ENCODE measurements at places on chromosomes 5 and 9.
A peak's percentile ranks its signal among the peaks of the same experiment; 100 is the strongest.

DNA sequence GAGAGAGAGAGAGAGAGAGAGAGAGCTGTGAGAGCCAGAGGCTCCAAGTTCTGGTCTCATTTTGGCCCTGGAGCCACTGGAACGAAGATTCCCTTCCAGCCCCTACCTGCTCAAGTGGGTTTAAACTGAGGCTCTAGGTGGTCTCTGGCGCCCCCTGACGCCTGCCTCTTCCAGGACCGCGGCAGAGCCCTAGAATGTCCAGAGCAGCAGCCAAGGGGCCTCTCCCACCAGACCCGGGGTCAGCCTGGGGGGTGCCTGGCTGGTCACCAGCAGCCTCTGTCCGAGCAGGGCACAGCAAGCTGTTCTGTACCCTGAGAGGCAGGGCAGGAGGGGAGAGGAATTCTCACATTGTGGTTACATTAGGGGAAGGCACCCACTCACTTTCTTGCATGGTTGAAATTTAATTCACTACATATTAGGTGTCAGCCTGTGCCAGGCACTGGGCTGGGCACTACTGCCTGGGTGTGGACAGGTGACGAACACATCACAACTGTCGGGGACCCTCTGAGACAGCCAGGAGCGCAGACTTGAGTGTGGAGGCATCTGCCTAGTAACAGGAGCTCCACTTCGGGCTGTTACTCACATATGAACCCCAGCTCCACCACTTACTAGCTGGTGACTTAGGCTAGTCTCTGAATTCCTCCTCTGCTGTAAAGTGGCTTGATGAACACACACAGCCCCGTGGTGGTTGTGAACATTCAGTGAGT is 44.5 kb downstream of the AMBP start:
- no peak for DNase-seq

DNA sequence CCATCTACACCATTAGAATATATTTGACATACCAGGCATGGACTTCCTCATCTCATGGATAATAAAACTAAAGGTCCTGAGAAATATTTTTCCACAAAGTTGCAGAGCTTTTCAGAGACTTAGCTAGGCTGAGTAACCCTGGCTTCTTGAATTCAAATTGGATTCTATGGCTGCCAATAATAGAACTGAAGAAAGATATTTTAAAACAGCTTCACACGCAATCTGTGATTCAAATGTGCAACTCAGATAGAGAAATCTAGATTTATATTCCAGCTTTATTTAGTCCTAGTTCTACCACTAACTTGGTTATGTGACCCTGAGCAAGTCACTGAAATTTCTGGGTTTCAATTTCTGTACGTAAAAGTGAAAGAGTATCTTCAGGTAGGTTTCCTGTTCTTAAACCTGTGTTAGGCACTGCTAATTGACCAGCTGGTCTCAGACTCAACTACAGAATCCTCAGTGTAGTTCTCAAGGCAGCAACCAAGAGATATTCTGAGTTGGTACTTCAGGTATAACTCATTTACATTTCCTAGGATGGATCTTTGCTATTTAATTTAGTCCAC is 235.3 kb downstream of the GABRB2 start:
- DNase-seq, result peak; percentile 9

DNA sequence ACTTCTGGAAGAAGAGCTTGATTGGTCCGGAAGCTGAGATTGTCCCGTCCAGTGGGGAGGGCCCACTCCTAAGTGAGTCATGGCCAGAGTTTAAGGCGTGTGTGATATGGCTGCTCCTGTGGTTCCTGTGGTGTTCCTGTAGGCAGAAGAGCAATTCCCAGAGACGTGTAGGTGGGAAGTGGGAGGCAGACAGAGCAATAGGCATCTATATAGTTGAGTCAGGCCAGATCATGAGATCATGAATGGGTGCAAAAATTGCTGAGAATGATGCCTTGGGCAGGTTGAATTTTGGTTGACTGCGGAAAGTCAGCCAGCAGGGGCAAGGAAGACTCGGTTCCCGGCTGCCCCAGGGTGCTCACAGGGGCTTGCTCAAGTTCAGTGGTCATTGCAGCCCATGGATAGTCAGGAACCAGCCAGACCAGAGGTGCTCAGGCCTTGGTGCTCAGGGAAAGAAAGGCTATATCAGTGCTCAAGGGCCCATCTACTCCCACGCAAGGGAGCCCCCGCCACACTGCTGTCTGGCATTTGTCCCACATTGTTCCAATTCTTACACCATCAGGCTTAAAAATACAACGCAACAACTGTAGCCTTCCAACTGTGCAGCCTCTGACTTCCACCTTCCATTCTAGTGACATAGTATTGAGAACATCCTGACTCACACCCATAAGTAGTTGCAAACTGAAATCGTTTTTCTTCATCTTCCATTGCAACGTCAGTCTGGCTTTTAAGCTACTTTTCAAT is 21.0 kb upstream of the GSN start:
- DNase-seq, result no peak

DNA sequence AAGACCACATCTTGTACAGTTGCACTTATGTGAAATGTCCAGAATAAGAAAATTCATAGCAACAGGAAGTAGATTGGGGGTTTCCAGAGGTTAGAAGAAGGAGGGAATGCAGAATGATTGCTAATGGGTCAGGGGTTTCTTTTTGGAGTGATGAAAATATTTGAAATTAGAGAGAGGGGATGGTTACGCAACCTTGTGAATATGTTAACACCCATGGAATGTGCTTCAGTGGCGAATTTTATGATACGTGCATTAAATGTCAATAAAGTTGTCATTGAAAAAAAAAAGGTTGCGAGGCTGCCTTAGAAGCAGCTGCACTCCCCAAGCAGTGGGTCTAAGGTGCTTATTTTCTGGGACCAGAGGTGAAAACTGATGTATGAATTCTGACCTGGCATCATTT is 64.4 kb upstream of the SUB1 start:
- DNase-seq, result no peak

GRCh38 chr9:83447351-83447750 is 90.8 kb downstream of the FRMD3 start:
- DNase-seq, result no peak

- DNase-seq, result no peak
These were observed 152.1 kb downstream of the GNAQ start for GRCh38 chr9:77879437-77879943.

- DNase-seq, result no peak
These were observed 36.0 kb downstream of the ANKRD33B start for GRCh38 chr5:10599862-10600284.

- DNase-seq, result no peak
These were observed 2.5 kb upstream of the EDF1 start for GRCh38 chr9:136868644-136869043.

DNA sequence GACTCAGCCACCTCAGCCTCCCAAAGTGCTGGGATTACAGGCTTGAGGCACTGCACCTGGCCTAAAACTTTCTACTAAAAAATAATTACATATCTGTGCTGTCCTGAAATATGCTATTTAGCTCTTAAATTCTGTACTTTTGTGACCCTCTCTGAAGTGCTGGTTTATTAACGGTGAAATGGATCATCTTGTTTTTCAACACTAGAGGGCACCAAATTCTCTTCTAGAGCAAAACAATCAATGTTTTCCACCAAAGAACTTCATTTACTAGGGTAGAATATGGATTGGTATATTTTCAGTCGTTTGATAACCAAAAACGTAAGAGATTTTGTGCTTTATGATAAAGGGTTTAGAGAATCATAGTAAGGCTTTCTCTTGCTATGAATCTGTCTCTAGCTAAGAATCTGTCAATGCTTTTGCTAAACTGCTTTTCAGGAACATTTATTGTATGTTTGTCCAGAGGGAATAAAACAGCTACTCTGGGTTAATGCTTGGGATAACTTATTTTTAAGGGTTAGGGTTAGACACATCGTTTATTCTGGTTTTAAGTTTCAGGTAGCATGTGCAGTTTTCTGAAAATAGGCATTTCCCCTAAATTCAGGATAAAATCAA is 63.6 kb downstream of the RNF180 start:
- peak; percentile 39 for DNase-seq

- DNase-seq, result no peak
These were observed 85.1 kb upstream of the TLX3 start for GRCh38 chr5:171223927-171224326.

DNA sequence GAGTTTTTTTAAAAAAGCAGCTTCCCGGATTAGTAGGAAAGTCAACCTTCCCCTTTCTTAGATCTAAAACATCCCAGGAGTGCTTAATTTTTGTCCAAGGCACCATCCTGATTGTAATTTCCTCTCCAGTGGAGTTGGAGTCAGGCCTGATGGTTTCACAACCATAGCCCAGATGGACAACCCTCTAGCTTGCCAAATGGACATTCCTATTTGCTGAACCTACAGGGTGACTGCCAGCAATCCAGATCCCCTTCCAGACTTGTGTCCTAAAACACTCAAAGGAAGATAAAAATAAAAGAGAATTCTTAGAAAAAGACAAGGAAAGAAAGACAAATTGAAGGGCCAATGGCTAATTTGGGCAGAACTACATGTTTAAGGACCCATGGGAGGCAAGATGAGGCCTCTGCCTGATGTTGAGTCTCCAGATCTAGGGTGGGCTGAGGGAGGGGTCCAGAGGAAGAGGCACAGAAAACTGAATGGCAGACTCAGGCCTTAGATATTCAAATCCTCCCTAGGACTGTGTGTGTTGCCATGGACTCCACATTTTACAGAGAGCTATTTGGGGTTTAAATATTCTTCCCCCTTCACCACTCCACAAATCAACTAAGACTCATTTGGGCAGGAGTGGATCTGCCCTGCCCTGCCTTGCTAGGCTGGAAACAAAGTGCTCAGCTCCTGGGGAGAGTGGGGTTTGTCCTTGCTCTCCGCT is 38.5 kb upstream of the SLC44A1 start:
- DNase-seq, result no peak

DNA sequence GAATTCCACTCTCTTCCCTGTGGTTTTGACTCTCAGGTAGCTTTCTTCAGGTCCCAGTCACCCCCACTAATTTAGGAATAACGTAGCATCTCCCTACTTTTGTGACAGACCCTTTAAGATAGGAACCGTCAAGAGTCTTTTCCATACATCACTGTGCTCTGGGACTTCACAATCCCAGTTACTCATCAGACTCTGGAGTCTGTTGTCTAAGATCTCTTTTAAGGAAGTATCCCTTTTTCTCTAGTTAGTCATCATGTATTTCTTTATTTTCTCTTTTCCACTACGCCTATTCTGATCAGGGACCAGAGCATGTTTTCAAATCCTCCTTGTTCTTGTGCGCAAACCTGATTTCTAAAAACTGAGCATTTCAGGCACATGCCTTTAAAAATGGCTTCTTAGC is 143.0 kb downstream of the GOLPH3 start:
- DNase-seq, result no peak

DNA sequence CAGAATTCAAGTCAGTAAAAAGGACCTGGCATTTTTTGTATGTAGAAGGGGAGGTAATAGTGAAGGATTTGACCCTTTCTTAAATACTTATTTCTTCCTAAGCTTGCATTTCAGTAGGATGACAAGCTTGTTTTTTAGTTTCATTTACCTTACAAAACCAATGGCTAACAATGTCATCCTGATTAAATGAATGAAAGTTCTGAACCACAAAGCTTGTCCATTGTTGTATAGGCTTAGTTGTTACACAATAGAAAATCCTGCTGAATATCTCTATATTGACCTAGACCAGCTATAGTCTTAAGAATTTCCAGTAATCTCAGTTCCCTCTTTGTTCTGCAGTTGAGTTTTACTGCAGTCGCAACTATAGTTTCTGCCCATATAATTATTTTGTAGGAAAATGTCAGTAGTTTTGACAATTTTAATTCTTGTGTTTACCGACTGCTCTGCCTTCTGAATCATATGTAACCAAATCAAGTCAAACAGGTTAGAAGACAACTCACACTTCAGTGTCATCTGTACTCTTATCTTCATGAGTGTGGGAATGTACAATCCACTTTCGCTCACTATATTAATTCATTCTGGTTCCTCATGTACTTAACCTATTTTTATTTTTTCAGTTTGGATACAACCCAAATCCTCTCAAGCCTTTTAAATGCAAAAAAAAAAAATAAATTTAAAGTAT is 195.7 kb downstream of the CD180 start:
- no peak for DNase-seq

DNA sequence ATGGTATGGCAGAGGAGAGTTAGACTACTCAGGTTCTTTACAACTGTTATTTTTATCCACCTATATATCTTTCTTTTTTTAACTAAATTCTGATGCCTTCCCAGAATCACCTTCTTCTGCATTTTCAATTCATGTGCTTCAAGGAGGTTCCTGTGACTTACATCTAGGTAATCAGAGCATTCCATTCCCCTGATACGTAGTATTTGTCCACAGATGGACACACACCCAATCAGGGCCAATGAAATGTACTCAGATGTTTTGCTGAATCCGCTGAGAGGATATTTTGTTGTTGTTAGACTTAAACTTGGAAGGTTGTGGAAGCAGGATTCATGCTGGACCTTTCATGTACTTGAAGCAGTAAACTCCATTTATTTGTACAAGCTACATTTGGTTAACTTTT is 159.4 kb upstream of the FER start:
- no peak for DNase-seq

DNA sequence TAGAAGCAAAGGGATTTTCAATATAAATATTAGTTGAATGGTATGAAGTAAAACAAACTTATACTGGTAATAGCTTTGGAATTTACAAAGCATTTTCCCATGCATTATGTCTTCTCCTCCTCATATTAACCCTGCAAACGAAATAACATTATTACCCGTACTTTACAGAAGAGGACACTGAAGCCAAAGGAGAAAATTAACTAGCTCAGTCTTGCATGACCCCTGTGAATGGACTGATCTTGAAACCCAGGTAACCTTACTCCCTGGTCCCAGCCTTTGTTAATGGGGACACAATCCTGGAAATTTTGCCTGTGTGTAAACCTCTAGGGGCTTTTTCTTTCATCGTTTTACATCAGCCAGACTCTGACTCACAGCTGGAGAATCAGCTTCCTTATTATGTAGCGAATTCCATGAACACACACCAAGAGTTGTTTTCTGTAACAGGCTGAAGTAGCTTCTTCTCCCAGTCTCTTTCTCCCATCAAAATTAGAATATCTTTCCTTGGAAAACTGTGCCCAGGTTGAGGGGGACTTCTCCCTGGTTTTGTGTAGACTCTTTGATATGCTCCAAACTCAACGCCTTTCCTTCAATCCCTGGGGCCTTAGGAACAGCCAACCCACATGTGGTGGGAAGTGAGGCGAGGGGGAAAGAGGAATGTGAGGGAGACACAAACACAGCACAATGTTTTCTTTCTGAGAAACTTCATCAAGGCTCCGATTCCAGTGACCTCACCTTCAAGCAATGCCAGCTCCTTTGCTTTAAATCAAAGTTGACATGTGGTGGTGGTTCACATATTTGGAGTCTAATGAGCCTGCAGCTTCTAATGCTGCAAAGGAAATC is 480.9 kb upstream of the PAPPA start:
- no peak for DNase-seq

GRCh38 chr9:69822116-69822750 is 1.6 kb downstream of the CFAP95 start:
- no peak for DNase-seq

- DNase-seq, result no peak
These were observed 162.9 kb upstream of the ELL2 start for GRCh38 chr5:96124589-96124988.
